ENCODE measurements at places on chromosomes 6 and 20. TPM values are rescaled to one million over a fixed set of nuclear protein-coding genes. Genes with fewer than 3 reads are reported as not detected.

IL17A gene
- total RNA-seq = not detected

FRMD1 gene
- total RNA-seq = not detected

DLL1 gene
- total RNA-seq = 1.2 TPM

DPPA5 gene
- total RNA-seq = not detected

GUCA1A gene
- total RNA-seq = not detected

CLPSL2 gene
- total RNA-seq = not detected

DEFB124 gene
- total RNA-seq = not detected

FAM209B gene
- total RNA-seq = not detected

BNIP5 gene
- total RNA-seq = not detected
